ENCODE measurements at places on chromosomes 16 and 17. TPM values are rescaled to one million over a fixed set of nuclear protein-coding genes. Genes with fewer than 3 reads are reported as not detected.

TBC1D3E gene
- polyA plus RNA-seq = not detected

RHOT2 gene
- polyA plus RNA-seq = 90.5 TPM

SEPTIN12 gene
- not detected for polyA plus RNA-seq

POLR3E gene
- 21.3 TPM for polyA plus RNA-seq

KIF19 gene
- not detected for polyA plus RNA-seq

PIK3R5 gene
- 0.45 TPM for polyA plus RNA-seq

C1QL1 gene
- polyA plus RNA-seq = 25.4 TPM

KRTAP2-1 gene
- not detected for polyA plus RNA-seq

All from kidney (tissue), 22 donors.